Muscle of back (tissue), 13 donors: ENCODE measurements at places on chromosomes 5 and 9. TPM values are rescaled to one million over a fixed set of nuclear protein-coding genes. Genes with fewer than 3 reads are reported as not detected.

GRCh38 chr9:81427870-81428269 lies 261.5 kb downstream of the TLE1 start:
- DNase-seq: no peak

GRCh38 chr5:144162686-144163085 lies 7.8 kb downstream of the YIPF5 start:
- no peak for DNase-seq

- no peak for DNase-seq
These were observed 245.8 kb upstream of the GAS1 start for GRCh38 chr9:87193151-87193550.

- DNase-seq: no peak
These were observed 11.7 kb upstream of the EXOSC2 start for GRCh38 chr9:130681769-130682420.

- DNase-seq: peak; percentile 50
These were observed 69.3 kb downstream of the SNX30 start for GRCh38 chr9:112819635-112820496.

GRCh38 chr5:148290271-148291195 lies 21.7 kb upstream of the SPINK7 start:
- DNase-seq: peak; percentile 2

GRCh38 chr9:85020791-85021190 lies 351.3 kb downstream of the NTRK2 start:
- DNase-seq: no peak

DNA sequence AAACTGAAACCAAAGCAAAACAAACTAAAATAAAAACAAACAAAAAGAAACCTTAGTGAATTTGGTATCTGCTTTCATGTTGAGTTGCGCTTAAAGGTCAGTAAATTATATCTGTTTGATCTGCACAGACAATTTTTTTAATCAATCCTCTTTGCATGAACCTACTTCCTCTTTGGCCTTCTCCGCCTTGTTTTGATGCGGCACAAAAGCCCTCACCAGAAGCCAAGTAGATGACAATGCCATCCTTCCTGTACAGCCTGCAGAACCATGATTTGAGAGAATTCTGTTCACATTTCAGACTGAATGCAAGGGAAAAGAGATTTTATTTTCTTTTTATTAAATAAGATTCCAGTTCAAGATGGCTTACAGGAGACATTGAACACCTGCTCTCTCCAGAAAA lies 473.6 kb upstream of the FTMT start:
- DNase-seq: no peak

GRCh38 chr9:26165426-26165825 lies 487.2 kb upstream of the TUSC1 start:
- DNase-seq: no peak

DNA sequence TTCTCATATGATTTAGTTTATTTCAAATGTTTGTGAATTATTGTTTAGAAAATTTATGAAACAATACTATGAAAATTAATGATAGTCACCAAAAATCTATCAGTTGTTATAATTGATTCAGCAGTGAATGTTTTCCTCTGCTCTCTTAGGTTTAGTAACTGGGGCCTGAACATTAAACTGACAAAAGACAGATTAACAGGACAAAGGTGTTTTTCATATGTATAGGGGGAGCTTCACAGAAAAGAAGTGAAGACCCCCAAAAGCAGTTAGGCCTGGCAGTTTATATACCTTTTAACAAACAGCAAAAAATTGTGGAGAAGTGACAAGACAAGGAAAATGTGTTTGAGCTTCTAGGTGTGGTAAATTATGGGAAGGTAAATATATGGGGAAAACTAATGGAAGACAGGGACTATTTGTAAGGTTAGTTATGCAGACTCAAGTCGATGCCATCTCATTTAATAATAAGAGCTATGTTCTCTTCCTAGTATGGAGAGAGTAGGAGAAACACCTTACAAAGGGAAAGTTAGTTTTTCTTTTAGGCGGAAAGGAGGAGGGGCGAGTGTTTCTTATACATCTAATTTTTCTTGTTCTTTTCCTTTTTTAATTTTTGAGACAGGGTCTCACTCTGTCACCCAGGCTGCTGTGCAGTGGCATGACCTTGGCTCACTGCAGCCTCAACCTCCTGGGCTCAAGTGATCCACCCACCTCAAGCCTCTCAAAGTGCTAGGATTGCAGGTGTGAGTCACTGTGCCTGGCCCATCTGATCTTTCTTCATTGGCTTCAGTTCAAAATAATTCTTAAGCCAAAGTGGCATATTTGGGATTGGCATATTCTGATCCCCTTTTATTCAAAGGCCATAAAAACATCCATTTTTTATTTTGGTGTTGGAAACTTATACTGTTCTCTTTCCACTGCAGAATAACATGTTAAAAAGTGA lies 77.8 kb downstream of the C9orf153 start:
- DNase-seq: no peak

Gene DAPK1
- polyA plus RNA-seq: 24.9 TPM

Gene SNCAIP
- polyA plus RNA-seq: 9.2 TPM

Gene FOXD1
- polyA plus RNA-seq: 1.3 TPM

Gene GABRA1
- 0.16 TPM for polyA plus RNA-seq
